IMR-90 (cell line): ENCODE measurements at places on chromosomes 16 and 17. TPM values are rescaled to one million over a fixed set of nuclear protein-coding genes. Genes with fewer than 3 reads are reported as not detected.

WNT9B gene
- not detected in 2 replicates for total RNA-seq

CRYBA1 gene
- not detected in 2 replicates for total RNA-seq

MYH1 gene
- total RNA-seq, result not detected in 2 replicates

PSMD12 gene
- 17.9 and 48.9 TPM in 2 replicates for total RNA-seq

CHST4 gene
- under 0.01 TPM in 1 of 2 replicates, not detected in the other for total RNA-seq

TRAF7 gene
- 26.4 and 29.6 TPM in 2 replicates for total RNA-seq

VTN gene
- under 0.01 and 0.18 TPM in 2 replicates for total RNA-seq

HS3ST3B1 gene
- total RNA-seq, result 4.3 and 5.8 TPM in 2 replicates

SRCIN1 gene
- total RNA-seq, result not detected in 2 replicates

PSME3IP1 gene
- 50.2 and 52.2 TPM in 2 replicates for total RNA-seq

NSMCE1 gene
- total RNA-seq, result 120 and 130 TPM in 2 replicates

HBA1 gene
- not detected in 2 replicates for total RNA-seq

HOXB13 gene
- total RNA-seq, result not detected in 2 replicates

SLC5A2 gene
- under 0.01 TPM in 1 of 2 replicates, not detected in the other for total RNA-seq

CKLF gene
- total RNA-seq, result 60.8 and 66.7 TPM in 2 replicates

KRT13 gene
- 0.18 and 0.28 TPM in 2 replicates for total RNA-seq

SSTR5 gene
- not detected in 2 replicates for total RNA-seq

NOG gene
- total RNA-seq, result 11.7 and 13.1 TPM in 2 replicates
